Cerebellar cortex (tissue), 1 donor: ENCODE measurements at places on chromosomes 11 and 22.

GRCh38 chr22:20963201-20964052 lies 3.6 kb upstream of the AIFM3 start:
- DNase-seq, result no peak

DNA sequence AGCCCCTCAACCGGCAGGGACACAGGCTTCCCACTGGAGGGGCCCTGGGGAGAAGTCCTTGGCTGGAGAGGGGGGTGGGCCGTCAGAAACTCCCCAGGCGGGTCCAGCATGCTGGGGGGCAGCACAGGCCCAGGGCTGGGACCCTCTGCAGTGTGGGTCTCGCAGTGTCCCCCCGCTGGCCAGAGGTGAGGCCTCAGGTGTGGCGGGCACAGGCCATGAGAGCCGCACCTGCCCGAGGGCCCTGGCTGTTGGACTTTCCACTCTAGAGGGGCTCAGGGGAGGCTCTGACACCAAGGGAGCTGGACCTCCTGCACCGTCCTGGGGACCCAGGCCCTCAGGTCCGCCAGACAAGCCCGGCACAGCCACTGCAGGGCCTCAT lies 10.7 kb upstream of the PIM3 start:
- no peak for DNase-seq

DNA sequence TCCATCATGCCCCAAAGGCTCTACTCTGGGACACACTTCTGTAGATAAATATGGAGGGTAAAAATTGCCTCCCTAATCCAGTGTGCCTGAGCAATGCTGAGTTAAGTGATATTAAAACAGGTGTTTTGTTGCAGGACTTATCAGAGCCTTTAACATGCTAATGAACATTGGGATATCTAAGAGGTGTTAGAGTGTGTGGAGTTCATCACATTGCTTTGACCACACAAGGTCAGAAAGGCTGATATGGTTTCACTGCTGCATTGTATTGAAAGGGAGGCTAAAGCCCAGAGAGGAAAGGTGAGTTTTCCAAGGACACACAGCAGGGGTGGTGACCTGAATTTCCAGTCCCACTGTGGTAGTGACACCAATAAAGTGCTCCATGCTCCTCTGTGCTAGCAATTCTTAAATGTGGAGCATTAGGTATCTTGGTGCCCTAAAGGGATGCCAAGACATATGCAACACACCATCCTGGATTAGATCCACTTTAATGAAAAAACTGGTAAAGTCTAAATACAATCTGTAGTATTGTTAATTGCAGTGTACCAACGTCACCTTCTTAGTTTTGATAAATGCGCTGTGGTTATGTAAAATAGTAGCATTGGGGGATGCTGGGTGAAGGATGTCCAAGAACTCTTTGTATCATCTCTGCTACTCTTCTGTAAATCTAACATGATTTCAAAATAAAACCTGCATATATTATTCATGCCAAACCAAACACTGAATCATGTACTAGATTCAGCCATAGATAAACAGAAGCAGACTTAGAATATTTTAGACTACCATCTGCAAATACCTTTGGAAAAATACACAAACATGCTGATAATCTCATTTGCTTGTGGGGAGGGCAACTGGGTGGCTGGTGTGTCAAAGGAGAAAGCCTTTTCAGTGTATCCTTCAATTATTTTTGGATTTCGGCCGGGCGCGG lies 45.8 kb downstream of the MIAT start:
- no peak for DNase-seq

DNA sequence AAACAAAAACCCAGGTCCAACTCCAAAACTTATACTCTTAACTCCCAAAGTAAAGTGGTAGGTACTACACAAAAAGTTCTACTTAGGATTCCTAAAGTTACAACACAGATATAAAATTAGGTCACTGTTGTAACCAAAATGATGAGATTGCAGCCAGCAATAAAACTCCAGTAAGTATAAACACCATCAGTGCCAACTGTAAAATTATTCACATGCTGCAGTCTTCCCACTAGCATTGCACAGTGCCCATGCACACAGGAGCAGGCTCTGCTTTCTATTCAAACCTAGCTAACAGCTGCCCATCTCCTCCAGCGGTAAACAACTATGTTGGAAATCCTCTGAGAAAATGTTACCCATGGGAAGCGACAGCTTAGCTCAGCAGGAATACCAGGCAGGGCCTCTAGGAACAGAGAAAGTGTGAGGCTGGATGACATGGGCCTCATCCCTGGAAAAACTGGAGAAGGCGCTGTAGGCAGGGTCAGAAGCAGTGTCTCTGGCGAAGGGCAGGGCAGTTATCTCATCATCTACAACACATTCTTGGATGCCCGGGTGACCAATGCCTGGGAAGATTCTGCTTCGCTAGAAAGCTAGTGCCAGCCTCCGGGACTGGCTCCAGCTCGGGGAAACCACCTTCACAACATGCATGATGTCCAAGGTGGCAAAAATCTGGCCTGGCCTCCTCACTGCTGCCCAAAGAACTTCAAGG lies 9.1 kb downstream of the CPT1A start:
- no peak for DNase-seq

DNA sequence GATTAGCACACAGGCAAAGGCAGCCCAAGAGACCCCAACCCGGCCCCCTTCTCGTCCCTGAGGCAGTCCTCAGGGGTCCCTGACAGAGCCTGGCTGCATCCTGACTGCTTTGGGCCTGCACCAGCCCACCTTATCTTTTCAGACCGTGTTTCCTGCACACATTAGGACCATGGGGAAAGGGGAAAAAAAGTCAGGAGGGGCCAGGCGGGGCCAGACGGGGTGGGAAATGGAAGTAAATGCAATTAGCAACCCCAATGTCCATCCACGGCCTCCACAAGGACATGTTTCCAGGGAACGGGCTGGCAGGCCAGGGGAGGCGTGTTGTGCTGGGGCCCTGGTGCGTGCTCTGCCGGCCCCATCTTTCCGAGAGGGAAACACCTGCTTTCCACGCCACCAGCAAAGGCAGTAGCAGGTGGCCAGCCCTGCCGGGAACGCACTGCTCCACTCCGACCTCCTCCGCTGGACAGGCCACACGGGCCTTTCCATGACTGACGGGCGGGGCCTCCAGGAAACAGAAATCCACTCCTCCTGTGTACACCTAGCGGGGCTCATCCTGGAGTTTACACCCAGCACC lies 7.4 kb downstream of the EHD1 start:
- no peak for DNase-seq

DNA sequence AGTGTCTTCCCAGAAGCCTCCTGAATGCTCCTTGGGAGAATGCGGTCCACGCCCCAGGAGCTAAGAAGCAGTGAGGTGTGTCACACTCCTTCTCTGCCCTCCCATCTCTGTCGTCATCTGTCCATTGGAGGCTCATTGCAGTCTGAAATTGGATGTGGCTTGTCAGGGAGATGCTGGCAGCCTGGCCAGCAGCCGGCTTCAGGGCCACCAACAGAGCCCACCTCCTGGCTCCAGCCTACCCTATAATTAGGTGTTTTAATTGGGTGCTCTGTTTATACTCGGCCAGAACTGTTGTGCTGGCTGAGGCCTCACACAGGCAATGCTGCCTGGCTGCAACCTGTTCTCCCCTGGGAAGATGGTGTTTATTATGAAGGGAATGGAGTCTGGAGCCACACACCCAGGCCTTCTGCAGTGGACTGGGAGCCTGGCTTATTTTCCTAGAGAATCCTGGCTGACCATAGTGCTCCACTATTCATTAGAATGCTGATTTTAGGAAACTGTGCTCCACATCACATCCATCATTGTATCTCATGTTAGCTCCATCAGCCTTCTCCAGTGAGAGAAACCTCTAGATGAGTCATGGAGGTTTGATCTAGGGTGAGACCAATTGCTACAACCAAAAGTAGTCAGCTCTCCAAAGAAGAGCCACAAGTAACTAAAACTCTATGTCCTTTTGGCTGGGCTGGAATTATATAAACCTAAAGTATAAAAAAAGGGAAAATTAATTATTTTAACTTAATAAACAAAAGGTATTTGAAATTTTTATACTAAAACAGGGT lies 86.8 kb upstream of the CRTAM start:
- peak; percentile 82 for DNase-seq

DNA sequence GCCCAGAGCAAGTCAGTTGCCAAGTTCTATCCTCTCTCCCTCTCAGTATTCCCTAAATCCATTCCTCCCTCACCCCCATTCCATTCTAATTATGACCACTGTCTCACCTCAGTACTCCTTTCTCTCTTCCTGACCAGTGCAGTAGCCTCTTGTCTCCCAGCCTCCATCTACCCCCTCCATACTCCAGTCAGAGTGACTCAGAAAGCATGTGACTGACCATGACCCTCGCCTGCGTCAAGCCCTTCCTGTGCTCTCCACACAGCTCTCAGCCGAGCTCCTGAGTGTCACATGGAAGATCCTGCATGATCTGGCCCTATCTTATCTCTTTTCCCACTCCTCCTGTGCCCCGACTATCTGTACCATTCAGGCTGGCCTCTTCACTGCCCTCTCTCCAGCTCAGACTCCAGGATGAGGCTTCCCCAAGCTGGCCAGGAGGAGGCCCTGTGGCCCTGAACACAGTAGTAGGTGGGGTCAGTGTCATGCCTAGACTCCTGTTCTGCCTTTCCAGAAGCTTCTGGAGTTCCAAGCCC lies 42.6 kb downstream of the NEU3 start:
- no peak for DNase-seq

GRCh38 chr11:2122907-2123627 lies 16.1 kb downstream of the IGF2 start:
- no peak for DNase-seq

- DNase-seq, result no peak
Observed at GRCh38 chr22:39931251-39931650, 28.9 kb upstream of the TMA7B start.

GRCh38 chr11:19919050-19919561 lies 206.5 kb downstream of the NAV2 start:
- DNase-seq, result no peak

DNA sequence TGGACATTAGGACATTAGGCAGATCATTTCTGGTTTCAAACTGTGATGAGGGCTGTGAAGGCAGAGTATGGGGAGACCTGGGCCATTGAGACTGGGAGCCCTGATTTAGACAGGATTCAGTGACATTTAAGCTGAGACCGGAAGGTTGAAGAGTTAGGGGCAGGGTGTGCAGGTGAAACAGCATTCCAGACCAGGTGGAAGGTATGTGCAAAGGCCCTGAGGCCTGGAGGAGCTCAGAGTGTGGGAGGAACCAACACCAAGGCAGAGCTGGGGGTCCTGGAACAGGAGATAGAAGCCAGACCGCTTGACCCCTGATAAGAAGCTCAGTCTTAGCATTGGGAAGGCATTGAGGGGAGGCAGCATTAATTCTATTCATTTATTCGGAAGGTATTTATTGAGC lies 32.5 kb downstream of the ZC3H7B start:
- DNase-seq, result no peak

GRCh38 chr11:63444160-63444559 lies 46.8 kb downstream of the PLAAT5 start:
- no peak for DNase-seq

DNA sequence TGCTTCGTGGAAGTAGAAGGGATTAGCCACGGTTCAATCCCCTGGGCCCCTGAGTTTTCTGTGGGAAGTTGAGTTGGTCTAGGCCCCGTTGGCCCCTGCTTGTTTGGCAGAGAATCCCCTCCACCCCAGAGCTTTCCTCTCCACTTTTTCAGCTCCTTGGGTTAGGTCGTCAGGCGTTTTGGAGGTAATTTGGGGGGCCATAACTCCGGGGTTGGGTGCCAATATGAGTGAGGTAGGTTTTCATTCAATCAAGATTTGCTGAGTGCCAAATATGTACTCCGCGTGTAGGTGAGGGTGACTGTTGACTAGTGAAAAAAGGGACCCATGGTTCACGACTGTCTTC lies 590 bp downstream of the ATG13 start:
- no peak for DNase-seq
